GM23248 (cell line): ENCODE measurements at places on chromosomes 1 and 21. TPM values are rescaled to one million over a fixed set of nuclear protein-coding genes. Genes with fewer than 3 reads are reported as not detected.

- H3K4me1 ChIP-seq, result no peaks in the 10 kb centered on the region
- H3K27ac ChIP-seq, result no peak overlapping the region
- H3K36me3 ChIP-seq, result no peaks in the 10 kb centered on the region
- H3K27me3 ChIP-seq, result no peaks in the 10 kb centered on the region
Observed at GRCh38 chr1:39625462-39626273, 13.8 kb downstream of the HEYL start.

Gene SRSF11
- 110 and 122 TPM in 2 replicates for total RNA-seq

Gene MARK1
- total RNA-seq, result under 0.01 and 0.65 TPM in 2 replicates

GRCh38 chr1:215143497-215143896 is 61.0 kb downstream of the KCNK2 start:
- no peak overlapping the region for H3K4me3 ChIP-seq
- H3K27ac ChIP-seq, result no peak overlapping the region
- H3K36me3 ChIP-seq, result peaks cover 13% of the 10 kb centered on the region
- H3K4me1 ChIP-seq, result peaks cover 11% of the 10 kb centered on the region; the same call in 1 of the 2 replicates
- no peak for DNase-seq

- H3K4me1 ChIP-seq, result peaks cover 9% of the 10 kb centered on the region
- no peak for DNase-seq
- H3K36me3 ChIP-seq, result no peaks in the 10 kb centered on the region
- no peaks in the 10 kb centered on the region for H3K27me3 ChIP-seq
Observed at GRCh38 chr1:226864311-226864710, 6.1 kb upstream of the PSEN2 start.

DNA sequence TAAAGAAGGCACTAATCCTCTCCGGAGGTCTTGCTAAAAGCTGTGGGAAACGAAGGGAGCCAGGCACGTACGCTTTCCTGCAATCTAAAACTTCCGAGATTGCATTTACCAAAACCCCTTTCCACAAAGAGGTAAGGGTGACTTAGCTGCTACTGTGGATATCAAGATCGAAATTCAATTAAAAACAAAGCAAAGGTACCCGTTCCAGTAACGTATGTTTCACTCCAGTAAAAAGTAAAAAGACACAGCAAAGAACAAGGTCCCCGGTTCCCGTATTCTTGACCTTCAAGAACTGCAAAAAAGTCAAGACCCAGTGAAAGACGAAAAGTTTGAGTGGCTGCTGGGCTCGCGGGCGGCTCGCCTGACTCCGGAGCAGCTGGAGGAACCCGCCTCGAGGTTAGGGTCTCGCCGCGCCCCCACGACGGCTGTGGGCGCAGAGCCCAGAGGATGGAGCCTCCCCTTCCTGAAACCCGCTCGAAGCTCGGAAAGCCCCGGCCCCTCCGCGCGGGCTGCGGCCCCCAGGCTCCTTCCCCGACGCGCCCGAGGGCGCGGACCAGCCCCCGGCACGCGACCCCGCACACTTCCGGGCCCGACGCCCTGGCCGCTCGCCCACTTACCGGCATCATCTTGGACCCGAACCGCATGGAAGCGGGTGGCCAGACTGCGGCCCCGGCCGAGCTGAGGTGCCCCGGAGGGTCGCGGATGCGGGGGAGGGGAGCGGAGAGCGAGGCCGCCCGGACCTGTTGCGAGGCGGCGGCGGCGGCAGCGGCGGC is 524 bp downstream of the TP53BP2 start:
- H3K4me1 ChIP-seq, result peaks cover 23% of the 10 kb centered on the region
- H3K36me3 ChIP-seq, result no peaks in the 10 kb centered on the region
- H3K4me3 ChIP-seq, result peak overlapping the region; percentile 74
- DNase-seq, result peak; percentile 82
- H3K27ac ChIP-seq, result peak overlapping the region; percentile 96

DNA sequence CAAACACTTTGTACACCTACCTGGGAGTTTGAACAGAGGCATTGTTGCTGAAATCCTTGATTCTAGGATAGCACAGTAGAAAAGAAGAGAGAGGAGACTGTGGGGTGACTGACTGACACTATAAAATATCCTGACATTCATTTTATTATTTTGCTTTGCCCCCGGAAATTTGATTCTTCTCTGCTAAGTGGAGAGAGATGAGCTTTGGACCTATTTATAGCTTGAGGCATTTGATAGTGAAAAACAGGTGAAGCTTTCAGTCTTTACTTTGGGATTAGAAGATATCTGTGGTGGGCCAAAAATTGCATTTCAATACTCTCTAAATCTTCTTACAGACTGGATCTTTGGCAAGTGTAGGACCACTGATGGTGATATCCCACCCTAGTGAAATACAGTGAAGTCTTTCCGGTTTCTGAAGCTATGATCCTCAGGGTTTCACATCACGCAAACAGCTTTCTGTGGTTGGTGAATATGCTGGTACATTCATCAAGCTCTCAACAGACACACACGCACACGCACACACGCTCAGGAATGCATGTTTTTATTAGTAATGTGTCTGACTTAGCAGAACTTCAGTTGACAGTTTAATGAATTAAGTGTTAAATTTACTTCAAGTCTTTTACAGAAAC is at the start of gene AMPD1:
Gene AMPD1, minus strand, starts transcription at position 117 of the 629 bp plus-strand sequence. Its CDS starts 75 bp downstream, at position 42.
- H3K27me3 ChIP-seq, result no peaks in the 10 kb centered on the region
- no peaks in the 10 kb centered on the region for H3K36me3 ChIP-seq
- H3K27ac ChIP-seq, result no peak within 1 kb of the TSS
- peak; percentile 74 for DNase-seq
- H3K4me3 ChIP-seq, result no peak within 1 kb of the TSS

- peaks cover 19% of the 10 kb centered on the region for H3K4me1 ChIP-seq
- no peaks in the 10 kb centered on the region; the same call in 1 of the 2 replicates for H3K36me3 ChIP-seq
- no peaks in the 10 kb centered on the region for H3K27me3 ChIP-seq
- DNase-seq, result no peak
Observed at GRCh38 chr1:44895919-44896734, 53.1 kb upstream of the PTCH2 start.

DNA sequence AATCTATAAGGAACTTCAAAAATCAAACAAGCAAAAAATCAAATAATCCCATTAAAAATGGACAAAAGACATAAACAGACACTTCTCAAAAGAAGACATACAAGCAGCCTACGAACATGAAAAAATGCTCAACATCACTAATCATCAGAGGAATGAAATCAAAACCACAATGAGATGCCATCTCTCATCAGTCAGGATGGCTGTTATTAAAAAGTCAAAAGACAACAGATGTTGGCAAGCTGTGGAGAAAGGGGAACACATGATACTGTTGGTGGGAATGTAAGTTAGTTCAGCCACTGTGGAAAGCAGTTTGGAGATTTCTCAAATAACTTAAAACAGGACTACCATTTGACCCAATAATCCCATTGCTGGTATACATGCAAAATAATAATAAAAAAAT is 226.4 kb downstream of the S1PR1 start:
- no peaks in the 10 kb centered on the region for H3K36me3 ChIP-seq
- H3K27ac ChIP-seq, result no peak overlapping the region
- no peak for DNase-seq
- H3K4me1 ChIP-seq, result no peaks in the 10 kb centered on the region

Gene KCNQ4
- total RNA-seq, result not detected in 2 replicates

DNA sequence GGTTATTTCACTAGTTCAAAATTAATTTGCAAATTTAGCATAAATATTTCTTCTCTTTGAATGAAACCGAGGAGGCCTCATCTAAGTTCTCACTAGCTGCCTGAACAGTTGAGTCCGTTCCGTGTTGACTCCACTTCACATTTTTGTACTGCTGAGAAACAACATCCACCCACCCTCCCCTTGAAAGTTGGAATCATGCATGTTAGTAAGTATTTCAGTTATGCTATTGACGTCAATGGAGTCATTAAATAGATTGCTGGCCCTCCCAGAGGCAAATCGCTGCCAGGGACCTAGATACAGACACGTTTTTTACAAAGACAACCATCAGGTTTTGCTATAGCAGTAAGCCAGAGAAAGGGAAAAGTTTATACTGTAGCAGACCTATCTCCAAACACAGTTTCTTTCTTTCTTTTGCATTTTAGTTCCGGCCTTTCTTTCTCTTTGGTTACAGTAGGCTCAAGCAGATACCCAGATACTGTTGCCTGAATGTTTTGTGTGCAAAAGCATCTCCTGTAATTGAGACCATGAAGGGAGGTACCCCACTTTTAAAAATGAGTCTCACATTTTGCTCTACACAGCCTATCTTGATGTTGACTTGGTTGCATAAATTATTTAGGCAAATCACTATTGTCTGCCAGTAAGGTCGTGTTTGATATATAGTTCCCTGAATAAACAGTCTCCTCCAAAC is 262.6 kb upstream of the SGIP1 start:
- H3K27me3 ChIP-seq, result no peaks in the 10 kb centered on the region
- DNase-seq, result peak; percentile 99
- peaks cover 73% of the 10 kb centered on the region for H3K4me1 ChIP-seq
- H3K27ac ChIP-seq, result peak overlapping the region; percentile 100

Gene COA6
- 5.4 and 28.3 TPM in 2 replicates for total RNA-seq

GRCh38 chr1:19442154-19443096 is 42.9 kb downstream of the CAPZB start:
- peaks cover 84% of the 10 kb centered on the region for H3K4me1 ChIP-seq
- H3K27me3 ChIP-seq, result no peaks in the 10 kb centered on the region
- peak overlapping the region; percentile 90 for H3K27ac ChIP-seq
- peaks cover 4% of the 10 kb centered on the region; the same call in 1 of the 2 replicates for H3K36me3 ChIP-seq

- H3K4me1 ChIP-seq, result no peaks in the 10 kb centered on the region; the same call in 1 of the 2 replicates
- no peak for DNase-seq
- H3K4me3 ChIP-seq, result no peak overlapping the region
- H3K27ac ChIP-seq, result no peak overlapping the region
- H3K27me3 ChIP-seq, result no peaks in the 10 kb centered on the region
Observed at GRCh38 chr1:11779715-11780379, 17.9 kb downstream of the C1orf167 start.

- peaks cover 28% of the 10 kb centered on the region for H3K4me1 ChIP-seq
- no peaks in the 10 kb centered on the region for H3K36me3 ChIP-seq
- peak; percentile 77 for DNase-seq
- H3K4me3 ChIP-seq, result no peak overlapping the region
- H3K27ac ChIP-seq, result no peak overlapping the region
- H3K27me3 ChIP-seq, result no peaks in the 10 kb centered on the region
Observed at GRCh38 chr1:224524679-224525078, 90.1 kb upstream of the WDR26 start.

Gene VWA1
- 1.4 and 2.3 TPM in 2 replicates for total RNA-seq

DNA sequence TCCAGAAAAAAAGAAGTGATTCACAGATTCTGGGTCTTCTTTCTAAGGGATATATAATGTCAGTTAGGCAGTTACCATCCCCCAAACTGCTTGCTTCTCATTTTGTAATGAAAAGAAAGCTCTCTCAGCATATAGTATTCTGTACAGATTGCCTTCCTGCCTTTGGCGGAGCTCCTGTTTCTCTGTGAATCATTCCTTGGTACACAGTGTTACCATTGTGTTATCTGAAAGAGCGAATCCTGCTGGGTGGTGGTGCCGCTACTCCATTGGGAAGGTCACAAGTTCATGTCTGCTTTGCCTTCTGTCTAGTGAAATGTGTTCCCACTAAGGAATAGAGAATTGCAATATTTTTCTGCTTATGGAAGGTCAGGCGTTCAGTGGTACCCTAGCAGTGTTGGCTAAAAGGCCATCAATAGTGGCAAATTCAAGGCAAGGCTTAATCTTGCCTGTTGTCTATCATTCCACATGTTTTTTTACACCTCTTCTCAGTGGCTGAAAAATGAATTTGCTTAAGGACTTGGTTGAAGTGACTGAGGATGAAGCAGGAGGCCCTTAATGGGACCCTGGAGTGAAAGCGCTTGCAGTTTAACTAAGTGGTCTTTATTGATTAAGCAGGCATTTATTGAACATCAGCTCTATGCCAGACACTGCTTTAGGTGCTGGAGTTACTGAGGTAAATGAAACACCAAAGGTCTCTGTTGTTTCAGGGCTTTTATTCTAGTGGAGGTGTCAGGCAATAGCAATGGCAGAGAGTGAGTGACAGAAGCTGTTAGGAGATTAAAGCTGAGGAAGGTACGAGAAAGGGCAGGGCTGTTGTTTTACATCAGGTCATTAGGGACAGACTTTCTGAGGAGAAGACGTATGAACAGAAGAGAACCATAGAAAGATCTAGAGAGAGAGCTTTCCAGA is 186.7 kb downstream of the PDE4B start:
- no peaks in the 10 kb centered on the region for H3K27me3 ChIP-seq
- 0 out of 2 replicates have a peak, but pooled peaks cover 5% of the 10 kb centered on the region for H3K4me1 ChIP-seq
- DNase-seq, result peak; percentile 33
- H3K27ac ChIP-seq, result no peak overlapping the region
- H3K36me3 ChIP-seq, result no peaks in the 10 kb centered on the region
